ENCODE measurements at places on chromosomes 2 and 18.

DNA sequence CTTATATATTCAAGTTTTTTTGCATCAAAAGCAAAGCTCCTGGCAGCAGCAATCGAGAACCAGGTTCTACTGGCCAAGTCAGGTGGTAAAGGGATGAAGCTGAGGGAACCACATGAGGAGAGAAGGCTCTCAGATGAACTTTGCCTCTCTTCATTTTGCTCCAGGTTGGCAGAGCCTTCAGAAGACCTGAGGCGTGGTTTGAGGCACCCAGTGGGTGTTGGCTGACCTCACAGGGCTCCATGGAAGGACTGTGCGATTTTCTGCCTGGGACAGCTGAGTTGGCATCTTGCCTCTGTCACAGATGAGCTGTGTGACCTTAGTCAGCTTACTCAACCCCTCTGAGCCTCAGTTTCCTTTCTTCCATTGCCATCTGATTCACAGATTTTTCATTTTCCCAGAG, 89.0 kb downstream of the INSIG2 start:
- DNase-seq, result no peak

DNA sequence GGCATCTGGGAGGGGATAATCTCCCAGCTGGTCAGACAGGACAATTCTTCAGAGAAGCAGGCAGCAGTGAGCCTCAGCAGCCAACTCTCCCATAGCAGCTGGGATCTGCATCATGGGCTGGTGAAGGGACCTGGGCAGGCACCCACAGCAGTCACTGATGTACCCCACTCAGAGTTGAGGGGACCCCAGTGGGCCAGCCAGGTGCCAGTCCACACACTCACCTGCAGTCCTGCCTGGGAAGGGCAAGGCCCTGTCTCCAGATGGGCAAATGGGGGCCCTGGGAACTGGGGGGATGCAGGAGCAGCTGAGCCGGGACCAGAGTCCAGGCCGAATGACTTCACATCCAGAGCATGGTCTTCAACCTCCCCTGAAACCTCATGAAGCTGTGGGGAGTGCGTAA, 170.4 kb downstream of the ZFP36L2 start:
- DNase-seq, result no peak

DNA sequence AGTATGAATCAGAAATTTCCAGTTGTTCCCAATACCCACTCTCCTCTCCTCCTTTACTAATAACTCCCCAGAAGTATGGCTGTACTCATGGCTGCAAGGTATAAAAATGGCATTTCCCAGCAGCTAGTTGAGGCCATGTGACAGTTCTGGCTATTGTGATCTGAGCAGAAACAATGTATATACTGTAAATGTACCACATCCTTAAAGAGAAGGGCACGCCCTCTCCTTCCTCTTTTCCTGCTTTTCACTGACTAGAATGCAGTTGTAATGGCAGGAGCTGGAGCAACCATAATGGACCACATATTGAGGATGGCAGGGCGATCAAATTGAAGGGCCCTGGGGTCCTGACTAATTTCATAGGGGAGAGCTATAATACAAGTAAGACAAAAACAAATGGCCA, 211.2 kb downstream of the TNS1 start:
- no peak for DNase-seq

DNA sequence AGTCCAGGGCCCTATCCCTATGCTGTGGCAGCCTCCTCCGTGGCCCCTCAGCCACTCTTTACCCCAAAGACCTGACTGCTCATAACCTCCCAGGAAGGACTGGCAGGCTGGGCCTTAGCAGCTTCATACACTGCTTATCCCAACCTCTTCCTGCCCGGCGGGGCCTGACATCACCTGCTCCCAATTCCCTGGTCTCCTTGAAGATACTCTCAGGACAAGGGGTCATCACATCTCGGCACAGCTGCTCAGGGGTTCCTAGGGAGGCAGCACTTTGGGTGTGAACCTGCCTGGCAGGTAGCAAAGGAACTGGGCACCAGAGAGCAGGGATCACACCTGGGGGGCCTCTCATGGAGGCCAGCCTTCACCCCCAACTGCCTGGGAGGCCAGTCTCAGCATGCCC, 68.5 kb downstream of the PLB1 start:
- DNase-seq, result no peak

DNA sequence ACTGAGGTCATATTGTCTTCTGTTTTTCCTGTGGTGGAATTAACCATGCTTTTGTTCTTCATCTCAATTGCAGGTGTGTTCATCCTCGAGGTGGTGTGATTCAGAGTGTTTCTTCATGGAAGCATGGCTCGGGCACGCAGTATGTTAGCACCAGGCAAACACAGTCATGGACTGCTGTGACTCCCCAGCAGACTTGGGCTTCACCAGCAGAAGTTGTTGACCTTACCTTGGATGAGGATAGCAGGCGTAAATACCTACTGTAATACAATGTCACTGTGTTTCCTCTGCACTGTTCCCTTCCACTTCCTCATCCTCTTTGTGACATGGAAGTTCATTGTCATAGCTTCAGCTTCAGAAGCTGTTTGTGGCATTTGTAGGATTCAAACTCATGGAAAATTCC, 158.7 kb downstream of the HAUS1 start:
- no peak for DNase-seq

GRCh38 chr2:47819834-47820233, 36.9 kb downstream of the MSH6 start:
- no peak for DNase-seq

DNA sequence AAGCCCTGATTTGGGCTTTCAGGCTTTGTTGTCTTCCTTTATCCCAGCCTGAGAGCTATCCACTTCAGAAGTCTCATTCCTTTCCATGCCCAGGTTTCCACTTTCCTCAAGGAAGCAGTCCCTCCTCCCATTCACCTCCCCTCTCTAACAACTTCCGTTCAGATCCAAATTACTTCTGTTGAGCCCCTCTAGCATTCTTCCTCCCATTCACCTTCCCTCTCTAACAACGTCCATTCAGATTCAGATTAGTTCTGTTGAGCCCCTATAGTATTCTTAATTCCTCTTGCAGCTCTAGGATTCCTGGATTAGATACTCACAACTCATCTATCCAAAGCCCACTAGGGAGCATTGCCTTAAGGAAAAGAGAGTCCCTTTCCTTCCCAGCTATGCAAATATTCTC, 216.8 kb downstream of the RAD51AP2 start:
- DNase-seq, result no peak

DNA sequence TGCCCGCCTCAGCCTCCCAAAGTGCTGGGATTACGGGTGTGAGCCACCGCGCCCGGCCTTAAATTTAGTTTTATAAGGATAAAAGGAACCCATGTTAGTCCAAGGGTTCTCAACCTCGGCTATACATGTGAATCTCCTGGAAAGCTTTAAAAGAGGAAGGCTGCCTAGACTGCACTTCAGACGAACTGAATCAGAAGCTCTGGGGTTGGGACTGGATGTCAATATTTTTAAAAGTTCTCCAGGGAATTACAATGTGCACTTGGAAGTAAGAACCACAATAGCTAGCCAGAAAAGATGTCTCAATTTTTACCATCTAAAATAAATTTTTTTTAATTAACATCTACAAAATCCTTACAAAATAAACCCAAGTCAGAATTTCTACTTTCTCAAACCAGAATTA, 10.1 kb downstream of the LMAN2L start:
- no peak for DNase-seq

GRCh38 chr2:31217465-31218200, at the start of gene CAPN14:
CAPN14 (minus strand) TSS chr2:31217515; CDS start chr2:31205447, 12,068 bp downstream.
- no peak for DNase-seq

DNA sequence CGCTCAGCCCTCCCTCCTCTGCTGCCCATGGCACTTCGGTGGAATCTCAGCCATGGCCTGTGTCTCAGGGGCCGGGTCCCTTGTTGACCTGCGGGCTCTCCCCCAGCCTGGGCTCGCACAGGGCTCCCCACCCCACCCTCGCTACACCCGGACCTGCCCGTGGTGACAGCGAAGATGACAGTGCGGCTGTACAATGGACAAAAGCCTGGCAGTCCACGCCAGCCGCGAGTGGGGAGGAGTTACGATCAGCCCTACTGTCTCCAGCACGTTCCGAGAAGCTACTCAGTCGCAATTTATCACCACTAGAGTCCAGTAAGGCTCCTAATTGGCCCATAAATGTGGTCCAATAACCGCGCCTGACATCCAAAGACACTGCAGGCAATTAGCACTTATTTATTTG, 31.6 kb downstream of the GBX2 start:
- no peak for DNase-seq

DNA sequence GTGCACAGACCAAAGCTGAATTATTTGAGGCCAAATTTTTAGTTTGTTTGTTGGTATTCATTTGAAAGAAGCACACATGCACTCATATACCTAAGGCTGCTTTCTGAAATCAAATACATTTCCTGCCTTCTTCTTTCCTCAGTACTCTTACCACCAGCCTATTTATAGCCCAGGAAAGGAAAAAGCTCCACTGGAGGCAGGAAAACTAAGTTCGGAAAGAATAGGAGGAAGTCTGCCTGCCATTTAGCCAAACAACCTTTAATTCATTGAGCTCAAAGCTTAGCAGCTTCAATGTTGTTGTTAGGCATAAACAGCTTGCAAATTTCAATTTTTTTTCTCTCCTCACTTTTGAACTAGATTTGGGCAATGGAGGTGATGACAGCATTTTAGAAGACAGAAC, 40.4 kb upstream of the RASGRP3 start:
- no peak for DNase-seq

- DNase-seq, result no peak
Observed at GRCh38 chr18:43079422-43079821, 36.1 kb downstream of the RIT2 start.

GRCh38 chr18:6363216-6363615, 51.5 kb downstream of the L3MBTL4 start:
- DNase-seq, result no peak

DNA sequence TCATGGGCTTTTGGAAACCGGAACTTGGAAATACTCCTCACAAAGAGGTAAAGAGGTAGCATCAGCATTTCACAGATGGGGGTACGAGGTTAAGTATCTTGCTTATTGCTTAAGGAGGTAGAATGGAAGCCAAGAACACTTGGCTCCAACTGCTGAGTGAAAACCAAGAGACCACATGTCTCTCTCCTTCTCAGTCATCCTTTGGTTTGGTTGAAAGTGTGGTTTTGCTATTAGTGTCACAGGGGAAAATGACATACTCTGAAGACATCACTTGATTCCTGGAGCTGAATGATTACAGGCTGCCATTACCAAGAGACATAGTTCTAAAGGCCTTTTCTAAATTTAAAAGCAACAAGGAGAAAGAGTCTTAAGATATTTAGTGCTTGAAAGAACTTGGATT, 41.5 kb downstream of the ANTXR1 start:
- no peak for DNase-seq

GRCh38 chr18:31399306-31400032, 22.9 kb downstream of the DSG4 start:
- no peak for DNase-seq

GRCh38 chr2:233060501-233060979, 398 bp downstream of the INPP5D start:
- DNase-seq, result no peak

DNA sequence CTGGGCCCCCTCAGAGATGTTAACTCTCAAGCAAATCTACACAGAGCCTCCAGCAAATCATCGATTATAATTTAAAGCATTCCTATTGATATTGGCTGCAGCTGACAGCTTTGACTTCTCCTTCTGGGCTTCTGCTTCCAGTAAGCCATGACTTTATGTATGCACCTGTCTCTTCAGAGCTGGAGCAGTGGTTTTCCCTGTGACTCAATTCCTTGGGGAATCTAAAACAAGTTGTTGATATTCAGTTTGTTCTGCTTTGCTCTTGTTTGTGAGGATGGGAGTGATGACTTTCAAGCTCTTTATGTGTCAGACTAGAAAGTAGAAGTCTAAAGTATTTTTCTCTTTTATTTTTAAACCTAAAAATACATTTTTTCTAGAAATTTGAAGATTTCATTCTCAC, 45.1 kb upstream of the TNP1 start:
- DNase-seq, result no peak

- DNase-seq, result no peak
Observed at GRCh38 chr18:13388586-13389490, 170.3 kb downstream of the LDLRAD4 start.

DNA sequence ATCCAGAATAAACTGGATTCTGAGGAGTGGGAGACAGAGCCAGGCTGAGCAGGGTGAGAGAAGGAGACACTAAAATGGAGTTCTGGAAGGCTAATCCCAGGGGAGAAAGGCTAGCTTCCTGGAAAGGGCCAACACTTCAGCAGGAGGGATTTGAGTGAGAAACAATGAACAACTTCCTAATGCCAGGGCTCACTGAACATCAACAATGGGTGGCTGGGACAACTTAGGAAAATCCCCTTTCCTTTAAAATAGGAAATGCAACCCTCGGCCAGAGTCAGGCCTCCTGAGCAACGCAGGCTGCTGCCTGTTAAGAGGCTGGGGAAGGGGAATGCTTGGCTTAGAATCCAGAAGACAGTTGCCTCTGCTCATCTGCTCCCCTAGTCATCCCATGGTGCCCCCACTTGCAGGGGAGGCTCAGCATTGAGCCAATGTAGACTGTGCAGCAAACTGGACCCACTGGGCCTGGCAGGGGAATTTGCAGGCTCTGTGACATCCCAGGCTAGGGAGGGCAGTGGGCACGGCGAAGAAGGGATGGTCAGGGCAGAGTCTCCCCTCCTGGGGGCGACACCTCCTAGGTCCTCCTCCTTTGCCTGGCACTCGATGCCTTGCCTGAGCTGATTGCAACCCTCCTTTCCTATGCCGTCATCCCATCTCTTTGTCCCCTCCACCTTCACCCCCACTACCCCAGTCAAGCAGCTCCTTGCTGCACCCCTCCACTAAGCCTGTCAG, 182.5 kb downstream of the TNS1 start:
- no peak for DNase-seq

- no peak for DNase-seq
Observed at GRCh38 chr2:6401301-6401700, 464.4 kb downstream of the CMPK2 start.

DNA sequence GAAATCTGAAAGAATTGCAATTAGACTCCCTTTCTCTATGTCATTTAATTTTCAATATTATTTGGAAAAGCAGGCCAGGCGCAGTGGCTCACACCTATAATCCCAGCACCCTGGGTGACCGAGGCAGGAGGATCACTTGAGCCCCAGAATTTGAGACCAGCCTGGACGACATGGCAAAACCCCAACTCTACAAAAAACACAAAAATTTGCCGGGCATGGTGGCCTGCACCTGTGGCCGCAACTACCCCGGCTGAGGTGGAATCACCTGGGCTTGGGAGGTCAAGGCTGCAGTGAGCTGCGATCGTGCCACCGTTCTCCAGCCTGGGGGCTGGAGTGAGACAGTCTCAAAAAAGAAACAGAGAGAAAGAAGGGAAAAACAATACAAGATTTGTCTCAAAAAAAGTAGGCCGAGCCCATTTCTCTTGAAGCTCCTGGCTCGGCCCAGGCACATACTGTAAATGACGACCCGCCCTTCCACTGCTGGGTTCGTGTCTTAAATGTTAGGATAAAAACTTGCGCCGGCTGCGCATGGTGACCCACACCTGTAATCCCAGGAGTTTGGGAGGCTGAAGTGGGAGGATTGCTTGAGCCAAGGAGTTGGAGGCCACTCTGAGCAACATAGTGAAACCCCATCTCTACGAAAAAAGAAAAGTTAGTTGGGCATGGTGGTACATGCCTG, 31.1 kb upstream of the GPC1 start:
- DNase-seq, result no peak
